ENCODE measurements at places on chromosomes 11 and 22.

GRCh38 chr11:129412494-129412893 lies 36.8 kb downstream of the BARX2 start:
- DNase-seq = peak; percentile 5

DNA sequence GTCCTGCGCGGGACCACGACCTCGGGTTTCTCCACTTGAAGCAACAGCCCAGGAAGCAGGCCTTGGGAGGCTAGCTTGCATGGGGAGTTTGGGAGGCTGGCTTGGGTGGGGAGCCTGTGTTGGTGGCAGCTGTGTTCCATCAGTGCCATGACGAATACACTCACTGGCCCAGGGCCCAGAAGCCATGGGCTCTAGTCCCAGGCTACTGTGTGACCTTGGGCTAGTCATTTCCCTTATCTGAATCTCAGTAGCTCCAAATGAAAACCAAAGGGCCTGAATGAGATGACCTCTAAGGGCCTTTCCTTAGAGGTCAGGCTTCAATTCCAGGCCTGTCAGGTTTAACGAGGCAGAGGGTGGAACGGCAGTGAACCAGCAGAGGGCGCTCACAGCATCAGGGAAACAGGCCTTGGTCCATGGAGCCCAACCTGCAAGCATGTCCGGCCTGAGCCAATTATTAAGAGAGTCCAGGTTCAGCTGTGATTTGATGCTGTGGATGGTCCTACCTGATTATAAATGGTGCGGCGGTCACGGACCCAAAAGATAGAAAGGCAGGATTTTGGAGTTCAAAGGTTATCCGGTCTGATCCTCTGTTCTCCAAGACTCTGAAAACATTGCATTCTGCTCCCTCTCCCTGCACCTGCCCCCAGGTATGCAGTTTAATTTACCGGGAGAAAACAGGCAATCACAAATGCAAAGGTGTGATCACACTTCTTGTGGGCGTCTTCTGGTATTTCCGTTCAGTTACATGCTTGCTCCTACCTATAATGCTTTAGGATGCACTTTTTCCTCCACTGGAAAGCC lies 15.9 kb downstream of the PTPN5 start:
- DNase-seq = peak; percentile 42

DNA sequence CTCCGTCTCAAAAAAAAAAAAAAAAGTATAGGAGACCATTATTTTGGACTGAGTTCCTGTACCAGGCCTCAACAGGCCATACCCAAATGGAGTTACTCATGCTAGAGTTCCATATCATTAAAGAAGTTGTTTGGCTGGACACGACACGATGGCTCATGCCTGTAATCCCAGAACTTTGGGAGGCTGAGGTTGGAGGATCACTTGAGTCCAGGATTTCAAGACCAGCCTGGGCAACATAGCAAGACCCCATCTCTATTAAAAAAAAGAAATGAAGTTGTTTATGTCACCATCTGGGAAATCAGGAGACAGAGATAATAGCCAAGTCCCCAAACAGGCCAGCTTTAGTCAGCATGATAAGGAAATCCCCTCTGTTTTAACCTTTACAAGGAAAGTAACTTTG lies 6.7 kb upstream of the FNBP4 start:
- DNase-seq = no peak

- DNase-seq = no peak
These were observed 1491.4 kb downstream of the LRRC4C start for GRCh38 chr11:39968071-39968470.

- DNase-seq = no peak
These were observed 17.7 kb downstream of the CBL start for GRCh38 chr11:119223856-119224255.

- DNase-seq = no peak
These were observed 1.8 kb downstream of the ALKBH8 start for GRCh38 chr11:107563702-107564101.

DNA sequence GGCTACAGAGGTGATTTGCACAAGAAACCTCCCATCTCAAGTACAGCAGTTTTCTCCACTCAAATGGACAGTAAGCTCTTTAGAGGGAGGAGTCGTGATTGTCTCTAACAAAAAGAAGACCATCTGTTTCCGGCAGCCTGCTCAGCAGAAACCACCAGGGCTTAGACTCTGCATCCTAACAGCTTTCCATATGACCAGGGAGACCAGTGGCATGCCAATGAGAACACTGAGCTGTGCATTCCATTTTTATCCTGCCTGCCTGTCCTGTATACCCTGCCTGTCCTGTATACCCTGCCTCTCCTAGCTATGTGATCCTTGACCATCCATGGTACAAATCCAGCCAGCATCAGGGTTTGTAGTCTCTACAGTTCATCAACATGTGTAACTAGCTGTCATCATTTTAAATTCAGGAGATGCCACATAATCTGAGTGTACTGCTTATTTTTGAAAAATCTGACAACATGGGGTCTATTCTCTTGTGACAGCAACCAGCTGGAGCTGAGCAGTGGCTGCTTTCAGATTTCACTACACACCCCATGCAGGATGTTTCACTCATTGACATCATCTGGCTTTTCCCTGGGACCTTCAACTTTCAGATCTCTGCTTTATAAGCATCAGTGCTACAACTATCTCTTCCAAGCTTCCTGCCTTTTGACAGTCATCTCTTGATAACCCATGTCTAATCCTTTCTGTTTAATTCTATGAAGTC lies 50.5 kb upstream of the POU2AF2 start:
- DNase-seq = peak; percentile 38

GRCh38 chr11:346529-346928 lies 22.8 kb upstream of the B4GALNT4 start:
- no peak for DNase-seq

GRCh38 chr22:25638638-25639037 lies 74.2 kb downstream of the GRK3 start:
- DNase-seq = no peak
